ENCODE measurements at places on chromosomes 3 and 15.

DNA sequence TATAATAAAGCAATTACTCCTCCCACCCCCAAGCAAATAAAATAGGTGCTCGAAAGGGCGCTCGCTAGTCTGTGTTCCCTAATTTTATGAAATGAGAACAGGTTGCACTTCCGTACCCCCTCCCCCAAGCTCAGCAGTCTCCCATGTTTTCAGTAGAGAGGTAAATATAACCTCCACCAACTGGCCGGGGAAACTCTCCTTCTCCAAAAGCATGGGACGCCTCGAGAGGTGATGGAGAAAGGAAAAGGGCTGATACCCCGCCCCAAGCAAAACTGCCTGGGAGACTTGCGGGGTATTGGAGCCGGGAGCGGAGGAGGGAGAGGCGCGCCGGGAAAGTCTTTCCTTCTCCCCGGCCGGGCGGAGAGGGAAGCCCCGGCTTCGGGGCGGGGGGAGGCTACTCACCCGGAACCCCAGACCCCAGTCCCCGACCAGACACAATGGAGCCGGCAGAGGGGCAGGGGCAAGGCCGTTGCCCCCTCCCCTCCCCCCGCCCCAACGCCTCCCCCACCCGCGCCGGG, 605 bp downstream of the DCUN1D1 start:
- DNase-seq: peak; percentile 11

DNA sequence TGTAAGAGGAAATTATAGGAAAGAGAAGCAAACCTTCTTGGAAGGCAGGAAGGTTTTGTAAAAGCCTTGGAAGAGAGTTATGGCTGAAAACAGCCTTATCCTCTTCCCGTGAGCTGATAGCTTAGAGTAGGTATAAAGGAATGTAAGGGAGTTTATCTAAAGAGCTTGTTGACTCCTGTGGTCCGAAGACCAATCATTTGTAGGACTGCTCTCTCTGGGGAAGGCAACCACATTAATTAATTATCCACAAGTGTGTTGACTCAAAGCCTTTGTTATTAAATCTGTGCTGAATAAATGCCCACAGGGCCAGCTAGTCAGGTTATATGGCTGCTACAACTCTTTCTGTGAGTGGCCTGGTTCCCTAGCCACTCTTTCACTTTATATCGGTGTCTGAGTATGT, 452.1 kb upstream of the RASGRP1 start:
- no peak for DNase-seq

GRCh38 chr3:101513419-101513986, 491 bp upstream of the SENP7 start:
- no peak for DNase-seq

DNA sequence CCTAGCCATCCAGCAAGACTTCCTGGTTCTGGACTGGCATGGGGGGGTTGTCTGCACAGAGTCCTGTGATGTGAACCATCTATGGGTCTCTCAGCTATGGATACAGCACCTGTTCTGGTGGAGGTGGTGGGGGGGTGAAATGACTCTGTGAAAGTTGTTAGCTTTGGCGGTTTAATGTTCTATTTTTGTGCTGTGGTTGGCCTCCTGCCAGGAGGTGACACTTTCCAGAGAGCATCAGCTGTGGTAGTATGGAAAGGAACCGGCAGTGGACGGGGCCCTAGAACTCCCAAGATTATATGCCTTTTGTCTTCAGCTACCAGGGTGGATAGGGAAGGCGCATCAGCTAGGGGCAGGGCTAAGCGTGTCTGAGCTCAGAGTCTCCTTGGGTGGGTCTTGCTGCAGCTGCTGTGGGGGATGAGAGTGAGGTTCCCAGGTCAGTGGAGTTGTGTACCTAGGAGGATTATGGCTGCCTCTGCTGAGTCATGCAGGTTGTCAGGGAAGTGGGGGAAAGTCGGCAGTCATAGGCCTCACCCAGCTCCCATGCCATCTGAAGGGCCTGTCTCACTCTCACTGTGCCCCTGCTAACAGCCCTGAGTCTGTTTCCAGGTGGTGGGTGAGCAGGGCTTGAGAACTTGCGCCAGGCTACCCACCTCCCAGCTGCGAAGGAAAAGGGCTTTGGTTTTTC, 7.1 kb upstream of the LARS2 start:
- DNase-seq: no peak

GRCh38 chr3:131794766-131795388, 239.9 kb downstream of the CPNE4 start:
- no peak for DNase-seq

DNA sequence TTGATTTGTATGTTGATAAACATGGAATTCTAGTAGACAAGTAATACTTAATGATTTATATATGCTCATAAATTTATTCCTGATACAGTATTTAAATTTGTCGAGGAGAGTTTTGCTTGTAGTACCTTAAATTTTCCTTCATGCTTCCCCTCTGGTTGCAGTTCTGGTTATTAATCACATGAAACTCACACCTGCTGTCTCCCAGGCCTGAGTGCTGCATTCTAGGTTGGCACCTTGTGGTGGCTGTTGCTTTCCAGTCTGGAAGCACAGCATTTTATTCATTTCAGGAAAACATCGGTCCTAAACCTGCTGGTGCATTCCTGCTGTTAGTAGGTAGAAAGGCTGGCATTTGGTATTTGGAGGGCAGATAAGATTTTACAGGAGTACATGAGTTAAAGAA, 44.9 kb downstream of the ATP1B3 start:
- DNase-seq: no peak

- DNase-seq: no peak
Measured at GRCh38 chr3:37241880-37242279, 67.5 kb upstream of the LRRFIP2 start.

DNA sequence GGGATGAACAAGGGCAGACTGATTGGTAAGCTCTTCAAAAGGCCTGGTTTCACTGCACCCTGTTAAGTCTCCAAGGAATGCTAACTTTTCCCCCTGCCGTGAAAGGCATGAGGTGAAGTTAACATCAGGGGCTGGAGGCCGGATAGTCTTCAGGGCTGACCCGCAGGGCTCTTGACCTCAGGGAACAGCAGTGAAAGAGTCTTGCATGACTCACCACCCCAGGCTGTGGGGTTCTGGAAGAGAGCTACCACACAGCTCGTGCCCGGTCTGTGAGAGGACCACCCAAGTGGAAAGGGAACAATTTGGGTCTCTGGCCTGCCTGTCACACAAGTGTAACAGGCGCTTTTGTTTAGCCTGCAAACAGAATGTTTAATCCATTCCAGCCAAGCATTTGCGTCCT, 504.9 kb downstream of the EDEM1 start:
- DNase-seq: no peak

DNA sequence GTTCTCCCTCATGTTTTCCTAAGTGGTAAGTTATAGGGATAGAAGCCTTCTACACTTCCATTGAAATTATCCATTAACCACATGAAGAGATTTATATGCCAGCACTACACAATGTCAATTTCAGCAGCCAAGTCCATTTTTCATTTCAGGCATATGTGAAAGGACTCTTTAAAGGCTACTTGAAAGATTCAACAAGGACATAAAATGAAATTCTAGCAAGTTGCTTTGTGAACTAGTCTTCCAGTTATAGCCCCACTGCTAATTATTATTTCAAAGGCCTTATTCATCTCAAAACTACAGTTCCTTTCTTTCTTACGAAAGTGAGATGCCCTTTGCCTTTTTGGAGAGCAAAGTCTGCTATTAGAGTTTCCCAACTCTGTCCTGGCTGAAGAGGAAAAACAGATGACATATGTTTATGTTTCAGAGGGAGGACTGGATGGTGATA, 66.0 kb upstream of the SLC2A2 start:
- DNase-seq: no peak

DNA sequence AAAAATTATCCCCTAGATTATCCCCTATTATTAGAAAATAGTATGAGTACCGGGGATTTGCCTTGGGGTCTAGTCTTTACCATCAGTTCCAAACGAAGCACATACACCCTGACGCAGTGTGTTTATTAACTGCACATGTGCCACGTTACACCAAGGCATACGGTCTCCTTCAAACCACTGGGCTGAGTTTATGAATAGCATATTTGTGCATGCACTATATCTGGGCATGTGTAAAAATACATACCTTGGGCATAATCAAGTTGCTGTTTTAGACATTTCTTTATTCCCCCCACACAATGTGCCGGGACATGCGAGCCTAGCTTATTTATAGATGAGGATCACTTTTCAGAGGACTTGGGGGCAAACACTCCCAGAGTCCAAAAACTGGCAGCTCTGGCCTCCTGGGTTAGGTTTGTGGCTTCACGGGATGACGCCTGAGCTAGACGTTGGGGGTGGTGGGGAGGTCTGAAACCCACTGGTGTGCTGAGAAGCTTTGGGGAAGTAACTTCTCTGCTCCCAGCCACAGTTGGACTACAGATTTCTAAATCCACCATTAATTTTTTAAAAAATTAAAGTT, 16.2 kb downstream of the IGDCC4 start:
- DNase-seq: no peak

GRCh38 chr15:34691034-34691433, 63.8 kb downstream of the GJD2 start:
- no peak for DNase-seq

GRCh38 chr3:107973152-107973551, 117.7 kb downstream of the CD47 start:
- DNase-seq: no peak

DNA sequence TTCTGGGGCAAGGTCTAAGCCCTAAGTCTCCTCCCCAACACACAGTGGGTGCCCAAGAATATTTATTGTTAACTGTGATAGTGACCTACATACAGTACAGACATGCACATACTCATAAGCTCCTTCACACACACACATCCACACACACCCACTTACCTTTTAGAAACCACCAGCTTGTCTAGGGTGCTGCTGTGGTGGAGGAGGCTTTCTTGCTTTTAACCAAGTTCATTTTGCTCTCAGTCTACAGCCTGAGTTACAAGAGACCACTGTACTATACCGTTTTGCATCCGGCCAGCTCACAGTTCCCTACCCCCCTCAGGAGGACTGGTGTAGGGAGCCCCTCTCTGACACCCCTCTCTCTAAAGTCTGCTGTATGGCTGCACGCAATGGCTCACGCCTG, 16.7 kb downstream of the DAPK2 start:
- no peak for DNase-seq

- no peak for DNase-seq
Measured at GRCh38 chr3:154496978-154497377, 67.0 kb upstream of the GPR149 start.

- DNase-seq: no peak
Measured at GRCh38 chr15:66953523-66954229, 111.7 kb upstream of the SMAD3 start.

DNA sequence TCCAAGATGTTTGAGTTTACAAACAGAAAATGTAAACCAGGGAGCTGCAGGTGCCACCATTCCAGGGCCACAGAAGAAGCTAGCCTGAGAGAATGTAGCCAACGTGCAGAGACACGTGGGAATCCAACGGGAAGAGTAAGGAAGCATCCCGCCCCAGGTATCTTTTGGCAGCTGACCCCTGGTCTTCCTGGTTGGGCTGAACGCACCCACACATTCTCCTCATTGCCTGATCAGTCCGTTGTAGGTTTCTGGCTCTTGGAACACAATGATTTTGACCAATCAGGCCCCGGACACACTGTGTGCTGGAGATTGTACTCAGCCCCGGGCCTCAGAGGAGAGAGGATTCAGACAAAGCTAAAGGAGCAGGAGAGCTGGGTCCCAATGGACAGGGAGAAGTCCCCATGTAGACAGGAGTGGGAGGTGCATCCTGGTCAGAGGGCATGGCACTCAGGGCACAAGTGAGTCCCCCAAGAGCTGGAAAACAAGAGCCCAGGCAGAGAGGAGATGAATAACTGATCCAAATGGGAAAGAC, 102.3 kb downstream of the TPRA1 start:
- DNase-seq: no peak

GRCh38 chr3:191424881-191425280, 36.1 kb upstream of the PYDC2 start:
- DNase-seq: no peak

DNA sequence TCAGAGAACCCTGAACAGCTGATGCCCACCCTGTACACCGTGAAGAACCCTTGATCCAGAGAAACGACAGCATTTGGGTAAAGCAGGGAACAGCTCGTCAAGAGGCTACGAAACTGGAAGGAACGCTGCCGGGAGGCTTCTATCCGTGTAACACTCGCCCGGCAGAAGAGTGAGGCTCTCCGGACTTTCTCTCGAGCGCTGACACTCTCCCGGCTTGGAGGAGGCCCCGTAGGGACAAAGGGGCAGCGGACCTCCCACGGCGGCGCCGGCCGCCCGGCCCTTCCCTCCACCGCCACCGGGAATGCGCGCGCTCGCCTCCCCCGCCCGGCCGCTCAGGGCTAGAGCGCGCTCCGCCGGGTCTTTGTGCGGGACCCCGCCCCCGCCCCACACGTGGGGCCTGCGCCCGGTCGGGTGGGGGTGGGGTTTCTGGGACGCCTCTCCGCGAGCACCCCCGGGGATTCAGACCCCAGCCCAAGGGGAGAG, 1.7 kb downstream of the HYAL2 start:
- peak; percentile 67 for DNase-seq

DNA sequence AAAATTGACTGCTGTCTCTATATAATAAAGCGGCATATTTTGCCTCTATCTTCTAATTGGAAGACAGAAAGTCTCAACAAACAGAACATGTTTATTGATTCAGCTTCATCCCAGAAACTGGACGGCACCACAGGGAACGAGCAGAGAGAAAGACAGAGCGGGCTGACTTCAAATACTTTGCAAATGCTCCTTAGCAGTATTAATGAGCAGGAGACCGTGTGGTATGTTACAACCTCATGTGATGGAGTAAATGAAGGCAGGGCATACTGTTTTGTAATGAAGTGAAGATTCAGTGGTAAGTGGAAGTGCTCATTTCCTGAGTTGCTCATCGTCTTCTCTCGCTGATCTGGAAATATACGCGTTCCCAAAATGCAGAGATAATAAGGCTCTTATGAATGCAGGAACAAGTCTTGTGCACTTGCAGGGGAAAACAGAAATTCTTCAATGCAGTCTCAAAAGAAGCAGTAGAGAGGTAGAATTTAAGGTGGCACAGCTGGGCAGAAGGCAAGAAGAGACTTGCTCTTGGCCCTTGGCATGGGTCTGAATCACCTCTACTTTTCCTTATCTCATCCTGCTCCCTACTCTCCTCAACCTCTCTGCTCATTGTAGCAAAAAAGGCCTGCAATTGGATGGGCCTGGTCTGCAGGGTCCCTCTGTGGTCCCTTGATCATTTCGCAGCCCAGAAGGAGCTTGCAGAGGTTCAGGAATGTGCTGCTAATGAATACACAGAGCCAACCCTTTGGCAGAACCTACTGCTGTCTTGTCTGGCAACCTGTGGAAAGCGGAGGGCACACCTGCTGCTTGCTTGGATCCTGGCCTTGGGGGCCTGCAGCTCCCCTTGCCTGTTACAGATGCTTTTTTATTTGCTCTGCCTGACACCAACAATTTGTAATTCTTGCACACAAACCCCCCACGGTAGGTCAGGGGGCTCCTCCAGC, 604.9 kb upstream of the CFAP20DC start:
- DNase-seq: no peak

GRCh38 chr3:58612830-58613229, 35.6 kb upstream of the FAM107A start:
- no peak for DNase-seq
